ENCODE measurements at places on chromosomes 13 and 19.
A peak's percentile ranks its signal among the peaks of the same experiment; 100 is the strongest.

GRCh38 chr13:42968906-42969305 lies 23.1 kb downstream of the EPSTI1 start:
- DNase-seq = no peak

DNA sequence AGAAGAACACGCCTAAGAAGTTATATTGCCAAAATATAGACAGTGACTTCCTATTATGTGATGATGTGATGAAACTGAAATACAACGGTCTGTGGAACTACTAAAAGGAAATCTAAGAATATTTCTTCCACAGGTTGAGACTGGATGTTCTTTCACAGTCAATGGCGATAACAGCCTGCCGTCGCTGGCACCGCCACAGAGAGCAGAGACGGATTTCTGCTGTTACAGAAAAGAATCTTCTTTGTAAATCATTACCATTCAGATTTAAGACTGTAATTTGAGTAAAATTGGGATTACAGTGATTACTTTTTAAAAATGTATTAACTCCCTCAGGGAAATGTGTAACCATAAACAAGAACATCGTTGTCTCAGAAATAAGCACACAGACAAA lies 100.8 kb downstream of the TUBGCP3 start:
- DNase-seq = no peak

GRCh38 chr19:16381756-16382401 lies 57.3 kb downstream of the KLF2 start:
- DNase-seq = no peak

DNA sequence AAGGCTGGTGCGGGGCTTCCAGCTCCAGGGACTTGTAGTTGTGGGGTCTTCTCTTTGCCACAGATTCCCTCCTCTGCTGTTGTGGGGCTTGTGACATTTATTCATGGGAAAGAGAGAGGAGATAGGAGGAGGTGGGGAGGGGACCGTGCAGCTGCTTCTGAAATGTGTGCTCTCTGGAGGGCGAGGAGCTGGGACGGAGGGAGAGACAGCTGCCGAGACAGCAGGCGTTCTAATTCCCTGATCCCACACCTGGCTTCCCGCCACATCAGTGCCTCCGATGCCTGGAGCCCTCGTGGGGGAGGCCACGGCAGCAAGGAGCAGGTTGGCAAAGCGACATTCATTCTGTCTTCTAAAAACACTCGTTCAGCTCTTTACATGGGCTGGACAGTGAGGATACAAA lies 164.4 kb downstream of the USP12 start:
- no peak for DNase-seq

DNA sequence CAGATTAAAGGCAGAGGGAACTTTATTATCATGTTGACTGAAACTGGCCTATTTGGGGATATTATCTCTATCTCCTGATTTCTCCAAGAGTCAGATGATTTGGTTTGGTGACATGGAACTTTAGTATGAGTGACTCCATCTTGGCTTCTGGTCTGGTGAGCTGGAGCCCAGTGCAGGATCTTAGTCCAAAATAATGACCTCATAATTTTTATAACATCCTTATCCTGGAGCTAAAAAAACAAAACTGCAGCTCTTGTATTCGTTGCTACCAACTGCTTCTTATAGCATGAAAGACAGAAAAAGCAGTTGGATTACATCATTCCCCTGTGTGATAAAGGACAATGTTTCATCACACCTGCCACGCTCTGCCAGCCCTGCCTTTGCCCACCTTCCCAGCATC lies 39.3 kb upstream of the RNF17 start:
- DNase-seq = no peak

DNA sequence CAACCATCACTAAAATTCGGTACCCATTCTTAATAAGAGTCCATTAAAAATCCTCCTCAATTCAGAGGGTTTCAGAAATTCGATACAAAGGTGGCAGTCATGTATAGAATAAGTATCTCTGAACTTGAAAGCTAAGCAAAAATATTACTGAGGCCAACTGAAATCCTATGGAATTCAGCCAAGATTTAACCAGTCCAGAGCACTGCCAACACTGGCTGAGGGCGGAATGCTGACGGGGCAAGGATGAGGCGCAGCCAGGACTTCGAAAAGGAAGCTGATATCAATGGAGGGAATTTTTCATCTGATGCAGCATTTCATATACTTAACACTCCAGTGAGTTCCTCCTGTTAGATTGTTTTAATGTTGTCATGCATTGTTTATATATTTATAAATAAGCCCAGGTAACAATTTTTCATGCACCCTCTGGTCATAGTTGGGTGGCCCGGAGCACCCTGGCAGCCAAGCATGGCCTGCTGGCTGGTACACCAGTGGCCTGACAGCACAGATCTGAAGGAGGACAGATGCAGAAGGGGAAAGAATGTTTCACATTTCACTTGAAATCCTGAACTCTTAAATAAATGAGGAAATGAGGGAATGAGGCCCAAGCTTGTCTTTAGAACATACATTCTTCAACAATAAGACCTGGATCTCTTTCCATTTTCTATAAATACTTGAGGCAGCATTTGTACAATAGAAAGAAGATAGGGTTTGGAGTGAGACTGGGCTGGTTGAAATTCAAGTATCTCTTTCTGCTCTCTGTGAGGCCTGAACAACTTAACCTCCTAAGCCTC lies 41.5 kb downstream of the WDFY2 start:
- no peak for DNase-seq

DNA sequence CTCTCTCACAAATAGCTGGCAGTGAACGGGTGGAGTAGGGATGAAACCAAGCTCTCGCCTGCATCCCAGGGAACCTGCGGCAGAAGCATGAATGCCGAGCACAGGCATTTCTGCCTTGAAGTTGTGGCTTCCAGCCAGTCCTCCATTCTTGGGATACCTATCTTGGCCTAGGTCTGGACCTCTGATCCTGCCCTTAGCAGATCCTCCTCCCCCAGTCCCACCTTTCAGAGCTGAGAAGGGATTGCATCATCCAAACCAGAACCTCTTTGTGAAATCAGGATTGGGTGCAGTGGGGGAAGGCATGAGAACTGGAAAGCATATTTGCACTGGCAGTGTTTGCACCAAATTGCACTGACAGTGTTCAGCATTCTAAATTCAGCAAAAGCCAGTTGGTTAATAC lies 5.8 kb downstream of the ZNF780A start:
- DNase-seq = no peak

- no peak for DNase-seq
These were observed 4.9 kb downstream of the NANOS3 start for GRCh38 chr19:13881692-13882418.

DNA sequence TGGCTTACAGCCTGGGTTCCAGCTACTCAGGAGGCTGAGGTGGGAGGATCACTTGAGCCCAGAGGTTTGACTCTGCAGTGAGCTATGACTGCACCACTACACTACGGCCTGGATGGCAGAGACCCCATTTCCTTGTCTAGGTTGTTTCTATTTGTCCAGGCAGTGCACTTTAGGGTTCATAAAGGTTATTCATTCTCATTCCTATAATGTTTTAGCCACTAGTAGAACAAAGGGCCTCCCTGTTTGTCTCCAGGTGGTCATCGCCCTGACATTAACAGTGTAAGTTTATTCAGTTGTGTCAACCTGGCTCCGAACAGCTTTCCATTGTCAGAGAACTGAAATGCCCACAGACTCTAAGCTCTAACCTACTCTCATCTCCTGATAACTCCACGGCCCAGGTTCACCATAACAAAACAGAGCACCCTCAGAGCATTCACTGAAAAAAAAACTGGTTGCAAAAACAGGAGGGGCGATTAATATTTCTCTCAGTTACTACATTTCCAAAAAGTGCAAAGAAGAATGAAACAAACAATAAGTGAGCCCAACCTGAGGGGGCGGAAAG lies 37.1 kb downstream of the SMAD9 start:
- DNase-seq = no peak

- DNase-seq = no peak
These were observed 871.4 kb upstream of the GPC6 start for GRCh38 chr13:92355213-92355612.

GRCh38 chr19:44576843-44577565 lies 36.4 kb upstream of the IGSF23 start:
- no peak for DNase-seq

DNA sequence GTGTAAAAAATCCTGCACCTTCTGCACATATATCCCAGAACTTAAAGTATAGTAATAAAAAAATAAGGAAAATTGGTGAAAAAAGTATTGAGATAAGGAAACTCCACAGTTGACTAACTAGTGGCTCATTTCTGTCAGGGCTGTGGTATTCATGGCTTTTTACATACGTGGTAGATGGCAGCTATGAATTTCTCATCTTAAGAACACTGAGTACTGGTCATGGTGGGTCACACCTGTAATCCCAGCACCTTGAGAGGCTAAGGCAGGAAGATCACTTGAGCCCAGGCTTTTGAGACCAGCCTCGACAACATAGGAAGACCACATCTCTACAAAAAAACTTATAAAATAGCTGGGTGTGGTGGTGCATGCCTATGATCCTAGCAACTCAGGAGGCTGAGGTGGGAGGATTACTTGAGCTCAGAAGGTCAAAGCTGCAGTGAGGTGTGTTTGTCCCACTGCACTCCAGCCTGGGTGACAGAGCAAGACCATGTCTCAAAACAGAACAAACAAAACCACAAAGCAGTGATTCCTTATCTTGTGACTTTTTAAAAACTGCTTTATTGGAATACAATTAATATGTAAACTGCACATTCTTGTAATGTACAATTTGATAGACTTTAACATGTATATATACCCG lies 16.8 kb downstream of the SLAIN1 start:
- DNase-seq = no peak

GRCh38 chr19:55042688-55043087 lies 4.6 kb upstream of the GP6 start:
- no peak for DNase-seq

GRCh38 chr13:111904701-111905608 lies 162.0 kb upstream of the SOX1 start:
- no peak for DNase-seq

DNA sequence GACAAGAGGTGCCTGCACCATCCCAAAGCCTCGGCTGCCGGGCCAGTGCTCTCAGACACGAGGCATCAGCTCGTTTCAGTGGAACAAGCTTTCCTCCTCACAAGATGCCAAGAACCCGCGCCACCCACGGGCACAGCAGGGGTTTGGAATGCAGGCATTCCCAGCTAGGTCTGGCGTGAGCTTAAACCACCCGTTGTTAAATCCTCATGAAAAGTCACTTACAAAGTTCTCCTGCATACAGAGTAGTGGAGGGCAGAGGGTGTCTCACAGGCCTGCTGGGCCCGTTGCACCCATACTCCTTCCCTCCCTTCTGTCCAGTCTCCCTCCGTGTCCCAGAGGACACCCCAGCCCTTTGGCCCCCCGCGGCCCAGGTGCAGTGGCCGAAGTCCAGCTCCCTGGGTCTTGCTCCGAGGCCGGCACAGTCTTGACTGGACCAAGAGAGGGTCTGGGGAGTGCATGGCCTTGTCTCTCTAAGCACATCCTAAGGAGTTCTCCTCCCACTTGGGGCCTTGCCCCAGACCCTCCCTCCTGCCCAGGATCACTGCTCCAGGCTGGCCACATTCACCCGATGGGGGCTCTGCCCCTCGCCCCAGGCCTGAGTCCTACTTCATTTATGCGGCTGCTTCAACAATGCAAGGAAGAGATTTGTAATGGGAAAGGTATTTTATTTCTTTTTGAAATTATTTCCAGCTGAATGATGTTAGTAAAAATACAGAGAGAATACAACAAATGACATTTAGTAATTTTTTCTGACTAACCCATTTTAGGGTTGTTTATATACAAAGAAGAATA lies 35.2 kb upstream of the GRTP1 start:
- DNase-seq = no peak

DNA sequence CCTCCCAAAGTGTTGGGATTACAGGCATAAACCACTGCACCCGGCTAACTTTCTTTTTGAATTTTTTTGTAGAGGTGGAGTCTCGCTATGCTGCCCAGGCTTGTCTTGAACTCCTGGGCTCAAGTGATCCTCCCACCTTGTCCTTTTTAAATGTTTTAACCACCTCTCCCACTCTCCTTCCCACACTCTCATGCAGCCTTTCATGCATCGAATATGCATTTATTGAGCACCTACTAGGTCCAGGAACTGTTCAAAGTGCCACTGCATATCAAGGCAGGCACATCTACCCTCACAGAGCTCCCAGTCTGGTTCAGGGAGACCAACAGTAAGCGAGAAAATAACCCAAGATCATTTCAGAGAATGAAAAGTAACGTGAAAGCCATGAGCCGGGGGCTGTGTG lies 1.2 kb downstream of the TICAM1 start:
- DNase-seq = no peak

GRCh38 chr19:5480427-5480836 lies 25.2 kb downstream of the ZNRF4 start:
- no peak for DNase-seq

GRCh38 chr13:98685146-98685545 lies 67.3 kb downstream of the SLC15A1 start:
- no peak for DNase-seq

DNA sequence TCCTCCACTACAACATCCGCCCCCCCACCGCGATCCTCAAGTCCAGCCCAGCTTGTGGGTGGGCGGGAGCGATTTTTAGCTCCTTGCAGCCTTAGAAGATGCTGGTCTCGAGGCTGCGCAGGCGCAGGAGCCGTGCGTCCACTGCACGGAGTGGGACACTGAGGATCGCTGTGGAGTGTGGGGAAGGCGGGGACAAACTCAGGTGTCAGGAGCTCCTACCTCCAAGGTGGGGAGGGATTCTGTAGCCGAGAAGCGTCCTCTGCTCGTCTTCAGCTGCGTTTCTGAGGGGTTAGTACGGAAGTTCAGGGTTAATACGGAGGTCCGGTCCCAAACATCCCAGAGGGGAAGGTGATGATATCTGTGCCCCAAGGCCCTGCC lies at the start of gene RTBDN:
TSS of gene RTBDN (minus strand) at position 14 of the 378 bp plus-strand sequence. CDS start 4,600 bp downstream, outside the sequence.
- no peak for DNase-seq

GRCh38 chr19:5608291-5608690 lies 14.3 kb downstream of the SAFB2 start:
- DNase-seq = no peak

GRCh38 chr13:98581971-98582702 lies 5.2 kb upstream of the STK24 start:
- DNase-seq = no peak

- DNase-seq = no peak
These were observed 158.9 kb upstream of the SGCG start for GRCh38 chr13:23021906-23022305.

- no peak for DNase-seq
These were observed 8.4 kb downstream of the ATP13A1 start for GRCh38 chr19:19655051-19655594.

GRCh38 chr13:53694814-53695532 lies 666.4 kb downstream of the OLFM4 start:
- DNase-seq = no peak

GRCh38 chr19:33255781-33256180 lies 30.1 kb upstream of the SLC7A10 start:
- no peak for DNase-seq

DNA sequence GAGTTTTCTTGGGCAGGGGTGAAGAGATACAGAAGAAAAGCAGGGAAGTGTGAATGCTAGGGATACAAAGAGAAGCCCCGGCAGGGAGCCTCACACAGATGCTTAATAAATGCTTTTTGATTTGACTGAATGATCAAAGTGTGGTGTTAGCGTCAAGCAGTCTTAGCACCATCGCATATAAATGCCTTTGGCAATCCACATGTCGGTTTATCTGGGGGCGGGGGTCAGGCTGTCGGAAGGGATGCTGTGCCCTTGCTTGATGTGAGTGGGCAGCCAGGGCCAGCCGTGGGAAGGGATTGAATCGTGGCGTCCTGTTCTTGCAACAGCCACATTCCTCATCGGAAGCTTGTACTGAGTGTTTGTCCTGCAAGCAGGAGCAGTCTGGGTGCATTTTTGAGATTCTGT lies 173.1 kb downstream of the LACC1 start:
- DNase-seq = no peak

GRCh38 chr19:9323557-9323918 lies 441 bp upstream of the ZNF559 start:
- DNase-seq = no peak

GRCh38 chr13:50646070-50646469 lies 197.4 kb downstream of the DLEU7 start:
- no peak for DNase-seq

- DNase-seq = peak; percentile 14
These were observed 96.2 kb downstream of the CYSLTR2 start for GRCh38 chr13:48749699-48750473.

All from CD8-positive, alpha-beta memory T cell (primary cell).